CD4-positive, alpha-beta T cell treated with Interleukin-17A for 1 hour (primary cell): ENCODE measurements at places on chromosomes 6 and 20.

DNA sequence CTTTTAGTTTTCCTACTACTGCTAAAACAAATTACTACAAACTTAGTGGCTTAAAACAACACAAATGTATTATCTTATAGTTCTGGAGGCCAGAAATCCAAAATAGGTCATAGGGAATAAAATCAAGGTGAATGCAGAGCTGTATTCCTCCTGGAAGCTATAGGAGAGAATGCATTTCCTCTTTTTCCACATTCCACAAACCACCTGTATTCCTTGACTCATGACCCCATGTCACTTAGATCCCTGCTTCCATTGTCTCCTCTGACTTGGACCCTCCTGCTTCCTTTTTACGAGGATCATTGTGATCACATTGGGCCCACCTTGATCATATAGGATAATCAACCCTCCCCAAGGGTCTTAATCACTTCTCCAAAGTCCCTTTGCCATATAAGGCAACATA is 200.8 kb downstream of the KCNQ5 start:
- DNase-seq: no peak

DNA sequence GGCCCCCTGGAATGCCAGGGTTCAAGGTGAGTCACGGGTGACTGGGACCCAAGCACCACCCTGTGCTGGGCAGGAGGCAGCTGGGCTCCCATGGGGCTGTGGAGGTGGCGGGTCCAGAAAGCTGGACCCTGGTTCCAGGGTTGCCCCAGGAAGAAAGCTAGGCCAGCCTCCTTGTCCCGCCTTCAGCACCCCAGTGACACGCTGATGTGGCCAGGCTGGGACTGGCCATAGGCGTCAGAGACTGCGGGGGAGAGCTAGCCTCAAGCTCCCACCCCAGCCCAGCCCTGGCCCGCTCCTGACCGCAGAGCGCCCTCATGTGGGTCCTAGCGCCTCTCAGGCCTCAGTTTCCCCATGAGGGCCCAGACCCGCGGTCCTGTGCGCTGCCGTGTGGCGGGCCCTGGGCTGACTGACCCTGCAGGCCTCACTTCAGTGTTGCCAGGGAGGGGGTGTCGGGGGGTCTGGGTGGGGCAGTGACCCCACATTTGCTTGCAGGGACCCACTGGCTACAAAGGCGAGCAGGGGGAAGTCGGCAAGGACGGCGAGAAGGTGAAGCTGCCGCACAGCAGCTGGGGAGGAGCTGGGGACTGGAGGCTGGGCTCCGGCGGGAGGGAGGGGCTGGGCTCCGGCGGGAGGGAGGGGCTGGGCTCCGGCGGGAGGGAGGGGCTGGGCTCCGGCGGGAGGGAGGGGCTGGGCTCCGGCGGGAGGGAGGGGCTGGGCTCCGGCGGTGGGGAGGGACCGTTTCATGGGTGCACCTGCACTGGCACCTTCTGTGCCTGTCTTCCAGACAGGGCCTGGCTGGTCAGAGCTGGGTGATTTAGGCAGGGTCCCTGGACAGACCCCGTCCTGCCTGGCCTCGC is 7.9 kb downstream of the COL9A3 start:
- DNase-seq: peak; percentile 72

- no peak for DNase-seq
These were observed 552.3 kb downstream of the KIF16B start for GRCh38 chr20:16020971-16021370.

- DNase-seq: no peak
These were observed 2.4 kb upstream of the SYCP2L start for GRCh38 chr6:10884245-10884972.

DNA sequence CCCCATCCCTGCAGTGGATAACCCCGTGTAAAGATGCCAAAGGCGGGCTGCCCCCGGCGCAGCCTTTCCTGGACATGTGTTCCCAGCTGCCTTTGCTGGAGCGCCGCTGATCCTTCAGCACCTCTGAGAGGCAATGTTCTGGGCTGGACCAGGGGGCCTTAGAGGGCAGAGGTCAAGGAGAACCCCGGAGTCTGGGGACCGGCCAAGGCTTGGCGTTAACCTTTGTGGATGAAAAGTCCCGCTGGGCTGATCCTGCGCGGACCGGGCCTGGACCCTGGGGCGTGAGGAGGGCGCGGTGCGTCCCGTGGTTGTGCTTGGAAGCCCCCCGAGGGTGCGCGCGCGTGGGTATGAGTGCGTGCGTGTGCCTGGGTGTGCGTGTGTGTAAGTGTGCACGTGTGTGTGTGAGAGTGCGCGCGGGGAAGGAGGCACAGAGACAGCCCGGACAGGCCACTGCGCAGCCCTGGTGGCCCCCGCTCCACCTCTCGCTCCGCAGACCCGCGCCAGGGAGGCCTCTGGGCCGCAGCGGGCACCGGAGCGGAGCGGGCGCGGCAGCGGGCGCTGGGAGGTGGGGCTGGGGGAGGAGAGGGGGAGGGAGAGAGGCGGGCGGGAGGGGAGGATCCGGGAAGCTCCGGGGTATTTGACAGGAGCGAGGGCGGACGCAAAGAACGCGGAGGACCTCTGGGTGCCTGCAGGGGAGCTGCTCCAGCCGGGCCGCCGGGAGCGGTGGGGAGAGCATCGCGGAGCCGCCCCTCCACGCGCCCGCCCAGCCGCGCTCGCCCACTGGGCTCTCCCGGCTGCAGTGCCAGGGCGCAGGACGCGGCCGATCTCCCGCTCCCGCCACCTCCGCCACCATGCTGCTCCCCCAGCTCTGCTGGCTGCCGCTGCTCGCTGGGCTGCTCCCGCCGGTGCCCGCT is at the start of gene SMOC2:
Gene SMOC2 (plus strand): TSS at position 665 of the 914 bp plus-strand sequence. CDS start 187 bp downstream, at position 852.
- no peak for DNase-seq

DNA sequence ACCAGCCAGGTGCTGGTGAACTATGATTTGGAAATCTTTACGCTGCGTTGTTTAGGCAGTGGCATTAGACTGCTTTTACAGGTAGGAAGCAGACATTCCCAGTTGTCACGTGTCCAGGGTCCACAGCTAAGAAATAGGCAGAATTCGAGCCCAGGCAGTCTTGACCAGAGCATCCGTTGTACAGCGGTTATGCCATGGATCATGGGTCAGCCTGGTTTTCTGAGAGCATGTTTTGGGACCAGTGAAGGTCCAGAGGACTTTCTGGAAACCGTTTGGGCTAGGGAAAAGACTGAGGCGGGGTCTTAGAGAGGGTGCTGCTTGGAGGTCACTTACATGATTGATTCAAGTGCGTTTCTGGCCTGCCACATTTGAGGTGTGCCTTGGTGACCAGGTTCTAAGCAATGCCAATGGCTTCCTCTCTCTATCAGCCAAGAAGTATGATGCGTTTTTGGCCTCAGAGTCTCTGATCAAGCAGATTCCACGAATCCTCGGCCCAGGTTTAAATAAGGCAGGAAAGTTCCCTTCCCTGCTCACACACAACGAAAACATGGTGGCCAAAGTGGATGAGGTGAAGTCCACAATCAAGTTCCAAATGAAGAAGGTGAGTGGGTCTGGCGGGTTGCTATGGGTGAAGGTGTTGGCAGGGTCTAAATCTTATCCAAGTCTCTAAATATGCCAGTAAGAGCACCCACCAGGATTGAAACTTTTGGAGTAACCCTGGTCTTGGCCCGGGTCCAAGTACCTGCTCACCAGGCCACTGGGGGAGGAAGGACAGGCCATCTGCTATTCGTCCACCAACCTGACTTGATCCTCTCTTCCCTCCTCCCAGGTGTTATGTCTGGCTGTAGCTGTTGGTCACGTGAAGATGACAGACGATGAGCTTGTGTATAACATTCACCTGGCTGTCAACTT is 1.8 kb downstream of the RPL10A start:
- peak; percentile 41 for DNase-seq

GRCh38 chr6:7910654-7911344 is at the start of gene TXNDC5:
TSS of gene TXNDC5 (minus strand) at chr6:7910788. CDS start at chr6:7910776, 12 bp downstream.
- DNase-seq: peak; percentile 66

- no peak for DNase-seq
These were observed 63.3 kb downstream of the FOXO3 start for GRCh38 chr6:108623995-108624394.

DNA sequence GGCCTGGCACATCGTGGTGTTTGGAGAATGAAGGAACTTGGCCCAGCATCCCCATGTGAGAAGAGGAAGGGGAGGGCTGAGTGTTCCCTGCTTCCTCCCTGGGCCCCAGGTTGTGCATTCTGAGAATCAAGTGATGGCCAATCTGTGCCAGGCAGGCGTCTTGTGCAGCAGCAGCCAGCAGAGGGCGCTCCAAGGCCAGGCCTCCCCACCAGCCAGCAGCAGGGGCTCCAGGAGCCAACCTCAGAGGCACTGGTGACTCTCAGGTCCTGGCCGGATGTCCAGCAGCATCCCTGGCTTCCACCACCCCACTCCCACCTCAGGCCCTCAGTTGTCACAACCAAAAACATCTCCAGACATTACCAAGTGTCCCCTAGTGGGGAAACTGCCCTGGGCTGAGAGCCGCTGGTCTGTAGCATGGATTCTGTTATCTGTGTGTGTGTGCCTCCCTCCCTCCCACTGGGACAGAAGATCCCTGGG is 192.0 kb downstream of the PREX1 start:
- DNase-seq: peak; percentile 67
